Naive thymus-derived CD8-positive, alpha-beta T cell (primary cell): ENCODE measurements at places on chromosomes 5 and 9.

- DNase-seq = no peak
Observed at GRCh38 chr9:127509955-127510299, 58.6 kb downstream of the LRSAM1 start.

DNA sequence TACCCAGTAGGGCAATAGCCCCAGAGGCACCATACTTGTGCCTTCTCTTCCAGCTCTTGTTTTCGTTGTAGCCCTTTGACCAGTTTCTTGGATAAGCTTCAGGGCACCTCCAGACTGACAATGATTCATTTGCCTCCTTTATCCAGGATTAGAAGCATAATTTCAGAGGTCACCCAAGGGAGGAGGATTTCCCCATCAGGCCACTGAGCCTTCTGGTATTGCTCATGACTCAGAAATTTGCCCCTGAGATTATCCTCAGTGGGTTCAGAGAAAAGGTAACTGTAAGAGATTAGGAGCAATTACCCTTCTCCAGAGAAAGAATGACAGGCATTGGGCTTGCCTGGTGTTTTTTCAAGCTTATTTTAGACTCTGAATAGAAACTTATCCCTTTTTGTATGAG is 147.9 kb downstream of the MSX2 start:
- no peak for DNase-seq

GRCh38 chr9:81549500-81550206 is 139.7 kb downstream of the TLE1 start:
- DNase-seq = no peak

- no peak for DNase-seq
Observed at GRCh38 chr5:82466986-82467561, 188.9 kb upstream of the RPS23 start.

- no peak for DNase-seq
Observed at GRCh38 chr9:74729136-74729695, 158.5 kb downstream of the TRPM6 start.

DNA sequence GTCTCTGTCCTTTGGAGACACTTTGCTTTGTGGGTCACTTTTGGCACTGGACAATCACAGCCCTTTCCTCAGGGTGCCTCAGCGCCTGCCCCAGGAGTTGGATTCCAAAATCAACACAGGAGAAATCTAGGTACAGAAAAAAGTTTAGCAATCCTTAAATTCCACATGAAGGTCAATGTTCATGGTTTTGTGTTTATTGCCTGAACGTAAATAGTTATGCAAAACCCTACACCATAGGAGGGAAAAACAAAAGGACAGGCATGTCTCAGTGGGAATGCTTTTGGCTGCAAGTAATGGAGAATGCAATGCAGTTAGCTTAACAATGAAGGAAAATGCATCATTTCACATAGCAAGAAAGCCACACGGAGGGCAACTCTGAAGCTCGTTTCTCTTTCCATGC is 6.5 kb upstream of the HMCN2 start:
- DNase-seq = no peak

GRCh38 chr5:133475986-133476385 is 136.4 kb downstream of the FSTL4 start:
- DNase-seq = no peak

GRCh38 chr5:176628406-176629228 is 1.7 kb downstream of the SNCB start:
- DNase-seq = no peak

- no peak for DNase-seq
Observed at GRCh38 chr9:122331523-122331927, 39.3 kb upstream of the PTGS1 start.

DNA sequence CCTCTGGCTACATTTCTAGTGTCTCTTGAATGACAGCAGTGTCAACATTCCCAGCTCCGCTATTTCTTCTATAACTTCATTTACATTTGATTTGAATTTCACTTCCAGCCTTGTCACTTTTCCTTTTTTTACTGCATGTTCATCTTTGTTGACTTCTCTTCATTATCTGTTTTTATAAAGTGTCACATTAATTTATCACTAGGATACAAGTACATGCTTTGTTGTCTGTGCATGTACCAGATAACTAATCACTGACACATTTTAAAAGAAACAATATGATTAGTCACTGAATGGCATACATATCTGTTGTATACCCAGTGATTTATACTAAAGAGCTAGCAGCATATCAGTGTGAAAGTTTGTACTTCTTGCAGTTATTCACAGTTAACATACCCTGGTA is 29.1 kb downstream of the ARSK start:
- no peak for DNase-seq

GRCh38 chr5:157444224-157444623 is 15.8 kb upstream of the NIPAL4 start:
- DNase-seq = no peak

DNA sequence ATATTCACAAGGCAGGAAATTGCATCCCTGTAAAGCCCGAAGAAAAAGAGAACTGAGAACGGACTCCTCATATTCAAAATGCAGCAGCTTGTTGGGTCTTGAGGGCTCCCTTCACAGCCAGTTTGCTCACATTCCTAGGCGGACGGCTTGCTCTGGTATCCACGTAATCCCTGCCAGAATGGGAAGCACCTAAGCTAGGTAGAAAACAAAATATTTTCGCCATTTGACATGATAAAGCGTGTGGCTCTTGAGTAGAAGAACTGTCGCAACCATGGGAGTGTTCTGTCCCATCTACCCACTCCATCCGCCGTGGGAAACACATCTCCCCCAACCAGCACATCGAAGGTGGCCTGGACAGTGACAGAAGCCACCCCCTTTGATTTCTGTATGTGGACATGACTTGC is 183.1 kb downstream of the GAS1 start:
- no peak for DNase-seq
